ENCODE measurements at places on chromosomes 1 and 21.
A peak's percentile ranks its signal among the peaks of the same experiment; 100 is the strongest.

- DNase-seq: no peak
Measured at GRCh38 chr1:199936441-199936840, 91.1 kb upstream of the NR5A2 start.

- DNase-seq: no peak
Measured at GRCh38 chr1:173050865-173051264, at the start of gene TNFSF18. TNFSF18 (minus strand) TSS chr1:173050941; CDS start chr1:173050896, 45 bp downstream.

- no peak for DNase-seq
Measured at GRCh38 chr1:56585985-56586384, 6.6 kb upstream of the PLPP3 start.

DNA sequence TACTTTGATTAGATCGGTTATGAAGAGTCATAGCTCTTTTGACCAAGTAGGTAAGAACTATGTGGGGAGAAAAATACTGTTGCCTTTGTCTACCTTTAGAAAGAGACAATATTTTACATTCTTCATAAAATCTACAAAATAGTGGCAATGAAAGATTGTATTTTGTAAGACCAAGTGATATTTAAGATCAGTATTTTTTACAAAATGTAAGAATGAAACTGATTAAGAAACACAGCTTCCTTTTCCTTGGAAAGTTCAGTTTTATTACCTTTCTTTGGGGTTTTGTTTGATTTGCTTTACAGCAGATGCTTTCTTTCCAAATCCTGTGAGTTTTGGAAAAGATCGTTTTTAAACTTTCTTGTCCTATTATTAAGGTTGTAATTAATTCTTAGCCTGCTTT lies 69.8 kb downstream of the SLC35A3 start:
- DNase-seq: no peak

GRCh38 chr1:43253876-43254275 lies 15.9 kb upstream of the TMEM125 start:
- DNase-seq: no peak

GRCh38 chr1:224585051-224585450 lies 31.1 kb upstream of the CNIH3 start:
- DNase-seq: no peak

DNA sequence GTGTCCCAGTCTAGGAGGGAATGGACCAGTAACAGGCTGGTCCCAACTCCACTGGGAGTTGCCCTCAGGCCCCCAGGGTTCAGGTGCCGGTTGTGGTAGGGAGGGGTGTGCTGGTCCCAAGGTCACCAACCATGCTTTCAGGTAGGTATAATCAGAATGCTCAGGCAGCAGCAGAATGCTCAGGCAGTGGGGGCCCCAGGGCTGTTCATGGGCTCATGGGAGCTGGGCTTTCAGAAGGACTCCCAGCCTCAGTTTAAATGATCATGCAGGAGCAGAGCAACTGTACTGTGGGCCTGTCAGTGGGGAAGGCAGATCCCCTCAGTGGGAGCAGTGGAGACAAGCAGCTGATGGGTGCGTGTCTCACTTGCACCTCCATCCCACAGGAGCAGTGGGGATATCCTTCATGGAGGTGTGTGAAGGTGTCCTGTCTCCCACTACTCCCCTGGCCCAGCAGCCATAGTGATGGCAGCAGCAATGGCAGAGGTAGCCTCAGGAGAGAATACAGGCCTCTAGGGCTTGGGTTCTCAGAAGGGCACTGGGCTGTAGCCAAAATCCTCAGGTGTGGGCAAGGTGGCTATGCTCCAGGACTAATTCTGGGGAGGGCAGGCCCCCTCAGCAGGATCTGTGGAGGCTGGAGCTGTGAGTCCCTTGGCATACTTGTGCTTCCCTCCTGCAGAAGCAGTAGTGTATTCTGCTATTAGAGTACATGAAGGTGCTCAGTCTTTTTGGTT lies 917.3 kb upstream of the B3GALT2 start:
- DNase-seq: no peak

DNA sequence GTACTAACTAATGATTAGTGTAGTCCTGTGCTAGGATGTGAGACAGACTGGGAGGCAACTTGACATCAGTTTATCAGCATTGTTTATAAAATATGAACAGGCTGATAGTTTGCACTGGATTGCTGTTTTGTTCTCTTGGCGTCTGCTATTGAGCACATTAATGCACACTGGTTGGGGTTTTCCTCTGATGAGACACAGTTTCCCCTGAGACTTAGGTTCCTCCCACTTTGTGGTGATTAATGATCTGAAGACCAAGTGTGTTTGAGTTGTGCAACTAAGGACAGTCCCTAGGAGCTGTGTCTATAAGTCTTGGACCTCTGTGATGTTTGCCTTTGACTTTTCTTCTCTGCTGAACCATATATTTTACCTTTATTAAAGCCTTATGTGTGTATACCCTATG lies 1015.4 kb downstream of the AMY1C start:
- DNase-seq: no peak

DNA sequence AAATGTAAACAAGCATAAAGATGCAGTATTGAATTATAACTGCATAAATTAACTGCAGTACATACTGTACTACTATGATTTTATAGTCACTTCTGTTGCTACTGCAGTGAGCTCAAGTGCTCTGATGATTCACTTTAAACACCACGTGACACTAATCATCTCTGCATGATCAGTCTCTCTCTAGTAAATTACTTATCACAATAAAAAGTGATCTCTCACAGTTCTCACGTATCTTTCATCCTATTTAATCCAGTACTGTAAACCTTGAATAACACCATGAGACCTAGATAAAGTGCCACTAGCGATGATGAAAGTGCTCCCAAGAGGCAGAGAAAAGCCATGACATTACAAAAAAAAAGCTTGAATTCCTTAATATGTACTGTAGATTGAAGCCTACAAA lies 1242.0 kb downstream of the AMY1C start:
- DNase-seq: peak; percentile 2

DNA sequence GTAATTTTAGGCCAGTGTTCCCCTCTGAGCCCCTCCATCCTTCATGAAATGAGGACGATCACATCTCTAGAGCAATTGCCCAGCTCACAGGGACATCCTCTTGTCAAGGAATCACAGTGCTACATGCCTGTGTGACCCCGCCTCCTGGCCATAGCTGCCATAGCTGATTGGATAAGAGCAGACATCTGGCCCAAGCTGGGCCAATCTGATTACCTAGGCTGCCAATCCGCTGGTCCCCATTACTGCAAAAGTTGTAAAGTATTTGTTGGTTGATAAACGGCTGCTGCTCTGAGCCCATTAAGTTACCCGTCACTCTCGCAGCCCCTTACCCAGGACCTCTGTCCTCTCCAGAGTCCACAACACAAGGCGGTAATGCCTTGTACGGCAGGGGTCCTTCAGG lies 8.3 kb downstream of the NT5C1A start:
- no peak for DNase-seq

- no peak for DNase-seq
Measured at GRCh38 chr1:20978413-20978812, 191.3 kb upstream of the HP1BP3 start.

GRCh38 chr1:90840352-90840751 lies 123.2 kb upstream of the BARHL2 start:
- no peak for DNase-seq

- no peak for DNase-seq
Measured at GRCh38 chr1:34785875-34786470, 5.0 kb downstream of the GJB3 start.

DNA sequence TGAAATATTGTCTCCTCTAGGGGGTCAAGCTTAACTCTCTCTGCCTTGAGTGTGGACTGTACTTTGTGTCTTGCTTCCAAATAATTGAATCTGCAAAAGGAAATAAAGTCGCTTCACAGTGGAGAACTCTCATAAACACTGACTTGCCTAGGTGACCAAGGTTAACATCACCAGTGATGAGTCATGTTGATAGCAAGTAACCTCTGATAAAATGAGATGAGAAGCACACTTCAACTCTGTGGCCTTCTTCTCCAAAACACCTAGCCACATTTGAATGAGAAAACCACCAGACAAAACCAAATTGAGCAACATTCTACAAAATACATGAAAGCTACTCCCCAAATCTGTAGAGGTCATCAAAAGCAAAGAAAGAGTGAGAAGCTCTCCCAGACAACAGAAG lies 37.6 kb downstream of the PDE4B start:
- no peak for DNase-seq

GRCh38 chr21:45143855-45144254 lies 69.5 kb downstream of the ADARB1 start:
- no peak for DNase-seq

DNA sequence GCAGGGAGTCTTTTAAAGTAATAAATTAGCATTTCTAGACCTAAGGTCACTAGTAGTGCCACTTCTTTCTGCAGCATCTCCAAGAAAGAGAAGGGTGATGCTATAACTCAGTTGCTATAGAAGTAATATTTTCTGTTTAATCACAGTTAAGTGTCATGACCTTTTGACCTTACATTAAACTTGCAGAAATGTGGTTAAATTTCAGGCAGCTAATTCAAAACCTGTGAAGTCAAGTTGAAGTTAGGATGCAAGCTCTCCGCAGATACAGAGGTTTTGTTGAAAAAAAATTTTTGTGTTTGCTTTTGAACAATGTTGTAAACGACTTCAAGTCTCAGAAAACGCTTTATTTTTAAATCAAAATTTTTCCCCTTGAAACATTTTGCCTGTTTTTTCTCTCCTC lies 193.9 kb downstream of the NFIA start:
- no peak for DNase-seq

DNA sequence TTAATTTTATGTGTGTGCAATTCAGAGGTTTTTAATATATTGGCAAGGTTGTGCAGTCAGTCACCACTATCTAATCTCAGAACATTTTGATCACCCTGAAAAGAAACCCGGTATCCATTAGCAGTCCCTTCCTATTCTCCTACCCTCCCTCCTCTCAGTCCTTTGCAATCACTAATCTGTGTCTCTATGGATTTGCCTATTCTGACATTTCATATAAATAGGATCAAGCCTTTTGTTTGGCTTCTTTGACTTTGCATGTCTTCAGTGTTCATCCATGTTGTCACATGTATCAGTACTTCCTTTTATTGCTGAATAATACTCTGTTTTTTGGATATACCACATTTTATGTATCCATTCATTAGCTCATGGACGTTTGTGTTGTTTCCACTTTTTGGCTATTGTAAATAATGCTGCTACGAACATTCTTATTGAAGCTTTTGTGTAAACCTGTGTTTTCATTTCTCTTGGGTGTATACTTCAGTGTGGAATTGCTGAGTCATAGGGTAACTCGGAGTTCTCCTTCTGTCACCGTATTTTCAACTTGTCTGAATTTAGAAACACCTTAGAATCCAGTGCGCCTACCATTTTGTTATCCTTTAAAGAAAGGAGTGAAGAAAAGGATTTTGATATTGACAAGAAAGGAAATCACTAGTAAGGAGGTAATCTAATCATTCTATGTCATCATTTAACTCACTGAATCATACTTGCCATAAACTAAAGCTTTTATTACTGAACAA lies 3.4 kb downstream of the CEP85 start:
- DNase-seq: no peak

GRCh38 chr1:240991230-240991629 lies 365.8 kb downstream of the RGS7 start:
- no peak for DNase-seq

DNA sequence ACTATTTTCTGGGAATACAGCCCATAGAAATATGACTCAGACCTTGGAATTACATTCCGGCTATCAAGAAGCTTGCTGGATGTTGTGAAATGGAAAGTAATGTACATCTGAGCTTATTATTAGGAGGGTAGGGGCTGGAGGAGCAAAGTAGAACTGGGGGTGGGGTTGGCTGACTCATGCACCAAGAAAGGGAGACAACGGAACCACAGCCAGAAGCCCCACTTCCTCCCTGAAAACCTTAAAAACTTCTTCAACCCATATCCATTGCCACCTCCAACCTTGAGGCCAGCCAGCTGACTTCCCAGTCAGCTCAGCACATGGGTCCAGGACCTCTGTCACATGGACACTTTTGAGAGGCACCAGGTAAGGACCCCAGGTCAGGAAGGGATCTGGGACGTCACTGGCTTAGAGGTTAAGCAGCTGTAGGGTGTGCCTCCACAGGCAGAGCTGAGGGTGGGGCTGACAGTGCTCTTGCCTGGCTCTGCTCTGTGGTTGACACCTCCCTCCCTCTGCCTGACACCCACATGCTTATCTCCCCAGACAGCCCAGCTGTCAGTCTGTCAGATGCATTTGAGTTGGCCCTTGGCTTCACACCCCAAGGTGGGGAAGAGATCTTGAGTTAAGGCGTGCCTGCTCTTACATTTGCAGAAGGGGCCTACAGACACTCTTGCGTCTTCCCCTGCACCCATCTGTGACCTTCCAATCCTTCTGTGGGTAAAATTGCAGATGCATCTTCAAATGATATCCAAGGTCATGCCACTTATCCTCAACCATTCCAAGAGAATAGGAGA lies 5.7 kb upstream of the ZNF683 start:
- no peak for DNase-seq

- peak; percentile 66 for DNase-seq
Measured at GRCh38 chr1:10771789-10772188, 24.7 kb downstream of the CASZ1 start.

DNA sequence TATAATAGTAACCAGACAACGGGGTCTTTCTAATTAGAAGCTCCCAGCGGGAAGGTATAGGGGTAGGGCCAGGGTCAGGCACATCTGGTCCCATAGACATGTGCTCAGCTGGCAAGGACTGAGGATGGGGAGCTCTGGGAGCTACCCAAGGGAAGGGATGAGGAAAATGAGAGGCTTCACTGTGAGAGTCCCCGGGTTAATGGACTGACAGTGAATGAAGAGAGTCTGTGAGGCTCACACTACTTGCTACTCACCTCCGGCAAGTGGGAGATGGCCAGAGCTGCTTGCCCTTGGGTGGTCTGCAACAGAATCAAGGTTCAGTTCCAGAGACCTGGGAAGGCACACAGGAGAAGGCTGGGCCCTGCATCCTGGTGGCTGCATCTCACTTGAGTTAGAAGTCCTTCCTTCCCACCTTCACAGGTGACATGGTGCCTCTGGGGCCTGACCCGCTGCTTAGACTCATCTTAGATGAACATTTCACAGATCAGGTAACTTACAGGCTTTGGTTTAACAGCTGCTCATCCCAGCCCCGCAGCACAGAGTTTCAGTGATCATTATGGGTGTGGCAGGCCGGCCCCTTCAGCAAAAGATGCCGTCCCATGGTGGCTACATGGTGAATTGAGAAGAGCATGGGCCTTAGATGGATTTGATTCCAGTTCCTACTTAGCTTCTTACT lies 31.7 kb downstream of the EIF2D start:
- no peak for DNase-seq

- DNase-seq: no peak
Measured at GRCh38 chr1:16888860-16889816, 6.6 kb upstream of the RNU1-2 start.

- peak; percentile 84 for DNase-seq
Measured at GRCh38 chr21:33362044-33362555, 37.3 kb downstream of the IFNAR1 start.

DNA sequence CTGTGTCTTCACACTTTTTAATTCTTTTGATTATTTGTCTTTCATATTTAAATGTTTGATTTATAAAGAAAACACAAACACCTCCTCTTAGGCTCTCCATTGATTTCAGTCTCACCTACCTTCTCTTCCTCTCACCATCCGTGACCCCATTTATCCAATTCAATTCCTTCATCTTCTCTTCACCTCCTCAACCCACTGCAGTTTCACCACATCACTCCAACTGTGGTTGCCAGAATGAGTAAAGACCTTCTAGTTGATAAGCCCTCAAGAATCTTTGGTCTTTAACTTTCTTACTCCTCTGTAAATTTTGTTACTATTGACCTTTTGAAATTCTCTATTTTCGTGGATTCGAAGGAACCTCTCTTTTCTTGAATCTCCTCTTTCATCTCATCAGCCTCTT lies 260.7 kb downstream of the CHRM3 start:
- no peak for DNase-seq

Data from NCI-H187 (cell line).